ENCODE measurements at places on chromosomes 6 and 20.

GRCh38 chr6:62217866-62218265, 68.2 kb downstream of the KHDRBS2 start:
- no peak for DNase-seq

- no peak for DNase-seq
Observed at GRCh38 chr6:139080255-139080920, 51.8 kb downstream of the ABRACL start.

DNA sequence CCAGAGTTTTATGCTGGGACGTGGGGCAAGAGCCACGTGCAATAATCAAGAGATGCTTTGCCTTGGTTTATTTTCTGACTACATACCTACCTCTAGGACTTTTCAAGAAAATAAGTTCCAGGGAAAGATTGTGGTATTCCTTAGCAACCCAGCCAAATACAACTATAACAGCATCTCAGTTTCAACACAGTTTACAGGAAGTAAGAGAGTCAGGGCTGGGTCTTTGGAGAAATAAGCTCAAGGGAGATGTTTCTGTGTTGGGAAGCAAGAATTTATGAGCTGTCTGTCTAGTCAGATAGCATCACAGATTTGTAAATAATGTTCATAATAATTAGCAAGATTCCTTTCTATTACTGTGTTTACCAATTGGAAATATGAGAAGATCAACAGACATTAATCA, 35.1 kb downstream of the MAP3K5 start:
- DNase-seq = no peak

GRCh38 chr20:22805219-22805618, 220.8 kb upstream of the FOXA2 start:
- DNase-seq = peak; percentile 8

DNA sequence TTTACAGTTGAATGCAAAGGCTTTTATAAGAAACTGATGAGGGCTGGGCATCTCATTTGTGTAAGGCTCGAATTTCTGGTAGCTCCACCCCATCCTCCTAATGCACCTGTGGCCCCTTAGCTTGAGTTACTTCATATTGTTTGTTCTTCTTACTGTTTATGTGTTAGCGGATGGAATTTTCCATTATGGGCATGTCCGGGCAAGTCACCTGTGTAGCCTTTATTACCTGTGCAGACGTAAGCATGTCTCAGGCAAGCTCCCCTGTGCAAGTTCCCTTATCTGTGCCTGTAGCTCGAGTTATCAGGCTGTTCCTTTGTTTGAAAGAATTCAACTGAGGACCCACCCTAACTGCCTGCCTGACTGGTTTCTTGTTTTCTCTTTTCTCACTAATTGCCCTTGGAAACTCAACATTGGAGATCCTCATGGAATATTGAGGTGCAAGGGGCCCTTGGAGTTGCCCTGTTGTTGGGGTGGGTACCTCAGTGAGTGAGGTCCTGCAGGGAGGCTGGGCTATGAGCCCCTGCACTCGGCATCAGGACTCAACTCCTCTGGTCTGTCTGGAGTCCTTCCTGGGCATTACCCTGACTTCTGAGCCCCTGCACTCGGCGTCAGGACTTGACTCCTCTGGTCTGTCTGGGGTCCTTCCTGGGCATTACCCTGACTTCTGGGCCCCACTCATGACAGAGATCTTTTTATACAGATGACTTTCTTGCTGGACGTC, 207.9 kb upstream of the SULF2 start:
- DNase-seq = no peak

DNA sequence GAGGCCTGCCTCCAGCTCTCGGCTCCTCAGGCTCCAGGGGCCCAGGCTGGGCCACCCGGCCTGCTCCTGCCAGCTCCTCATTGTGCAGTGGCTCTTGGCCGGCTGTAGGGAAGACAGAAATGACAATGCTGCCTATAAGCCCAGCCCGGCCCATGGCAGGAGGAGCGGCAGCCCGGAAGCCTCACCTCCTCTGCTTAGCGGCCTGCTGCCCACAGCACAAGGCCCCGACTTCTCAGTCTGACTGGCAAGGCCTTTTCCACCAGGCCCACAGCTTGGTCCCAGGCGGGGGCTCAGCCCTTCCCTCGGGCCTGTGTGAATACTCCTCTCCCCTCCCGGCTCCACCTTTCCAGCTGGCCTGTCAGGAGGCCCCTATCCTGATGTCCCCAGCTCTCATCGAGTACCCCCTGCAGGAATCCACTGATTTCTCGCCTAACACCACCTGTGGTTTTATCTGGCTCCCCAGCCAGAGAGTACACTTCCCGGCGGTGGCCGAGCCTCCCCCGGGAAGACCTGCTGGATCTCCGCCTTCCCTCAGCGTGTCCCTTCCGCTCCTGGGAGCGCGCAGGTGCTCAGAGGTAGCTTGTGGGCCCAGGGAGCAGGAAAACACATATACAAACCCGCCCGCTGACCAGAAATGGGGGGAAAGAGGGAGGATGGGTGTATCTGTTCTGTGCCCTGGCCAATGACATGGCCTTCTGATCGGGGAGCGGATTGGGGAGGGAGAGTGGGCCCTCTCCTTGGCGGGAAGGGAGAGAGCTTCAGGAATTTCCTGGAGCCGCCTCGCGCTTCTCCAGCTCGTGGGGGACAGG, 963 bp downstream of the DDRGK1 start:
- DNase-seq = no peak

- no peak for DNase-seq
Observed at GRCh38 chr6:118586746-118587485, 38.8 kb downstream of the PLN start.

DNA sequence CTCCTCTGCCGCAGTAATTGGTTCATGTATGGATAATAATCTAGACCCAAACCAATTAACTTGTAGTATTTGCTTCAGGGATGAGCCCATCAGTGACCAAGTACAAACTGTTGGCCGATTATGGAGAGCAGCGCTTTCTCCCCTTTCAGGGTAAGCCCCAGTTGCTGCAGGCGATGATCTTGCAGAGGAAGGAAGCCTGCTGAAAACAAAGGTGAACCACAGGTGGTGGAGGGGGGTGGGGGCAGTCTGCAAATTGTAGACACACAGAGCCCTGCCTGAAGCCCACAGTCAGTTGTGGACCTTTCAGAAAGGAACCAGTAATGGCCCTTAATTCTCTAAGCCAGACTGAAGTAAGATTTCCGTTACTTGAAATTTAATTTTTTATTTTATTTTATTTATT, 167.9 kb upstream of the JARID2 start:
- DNase-seq = peak; percentile 67

DNA sequence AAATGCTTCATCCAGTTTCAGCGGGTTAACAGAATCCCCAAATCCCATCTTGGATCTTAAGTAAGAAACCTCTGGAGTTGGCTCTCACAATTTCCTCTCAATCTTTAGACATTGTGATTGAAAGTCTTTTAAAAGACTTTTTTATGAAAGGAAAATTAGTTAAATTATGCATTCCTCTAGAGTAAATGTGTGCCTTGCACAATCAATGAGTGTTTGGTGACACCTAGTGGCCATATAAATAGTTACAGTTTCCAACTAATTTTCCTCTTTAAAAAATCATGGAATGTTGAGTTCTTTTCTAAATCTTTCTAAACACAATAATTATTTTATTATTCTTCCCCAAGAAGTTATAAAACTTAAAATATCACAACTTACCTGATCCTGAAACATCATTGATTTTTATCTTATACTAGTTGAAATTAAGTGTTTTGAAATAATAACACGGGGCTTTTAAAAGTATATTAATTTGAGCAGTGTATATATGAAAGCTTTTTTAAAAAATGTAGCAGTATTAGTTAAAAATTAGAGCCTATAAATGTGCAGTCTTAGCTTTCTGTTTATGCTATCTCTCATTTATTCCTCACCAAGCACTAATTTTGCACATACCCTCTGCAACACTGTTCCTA, 66.4 kb downstream of the PKHD1 start:
- no peak for DNase-seq

- no peak for DNase-seq
Observed at GRCh38 chr6:11770546-11771466, 7.8 kb downstream of the ADTRP start.

DNA sequence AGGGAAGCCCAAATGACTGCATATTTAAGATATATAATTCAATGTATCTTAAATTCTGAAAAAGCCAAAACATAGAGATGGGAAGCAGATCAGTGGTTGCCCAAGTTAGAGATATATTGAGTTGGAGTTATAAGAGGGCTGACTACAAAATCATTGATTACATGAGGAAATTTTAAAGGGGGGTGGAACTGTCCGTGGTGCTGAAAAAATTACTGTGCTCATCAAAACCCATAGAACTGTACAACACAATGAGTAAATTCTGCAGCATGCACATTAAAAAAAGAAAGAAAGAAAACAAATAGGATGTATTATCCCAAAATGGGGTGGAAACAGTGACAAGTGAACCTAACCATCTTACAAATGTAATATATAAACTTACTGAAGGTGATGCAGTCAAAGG, 100.9 kb downstream of the FUT9 start:
- DNase-seq = no peak

DNA sequence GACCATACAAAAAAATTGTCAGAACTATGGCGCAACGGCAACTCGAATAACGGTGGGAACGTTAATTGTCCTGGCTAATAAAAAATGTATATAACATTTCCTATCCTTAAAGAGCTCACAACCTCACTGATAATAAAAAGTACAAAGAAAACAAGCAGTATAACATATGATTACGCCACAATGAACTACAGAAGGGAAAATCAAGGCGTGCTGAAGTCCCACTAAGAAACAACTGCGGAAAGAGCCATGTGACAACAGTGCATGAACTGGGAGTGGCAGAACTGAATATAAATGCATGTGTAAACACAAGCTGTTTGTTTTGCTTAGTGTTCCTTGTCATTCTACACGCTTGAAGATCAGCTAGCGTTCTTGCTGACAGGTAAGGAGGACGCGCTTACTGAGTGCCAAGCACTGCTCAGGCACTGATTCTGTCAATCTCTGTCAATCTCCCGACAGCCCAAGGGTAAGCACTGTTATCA, 466 bp upstream of the PSMB1 start:
- DNase-seq = no peak

- no peak for DNase-seq
Observed at GRCh38 chr6:3447005-3447404, 9.8 kb downstream of the SLC22A23 start.

DNA sequence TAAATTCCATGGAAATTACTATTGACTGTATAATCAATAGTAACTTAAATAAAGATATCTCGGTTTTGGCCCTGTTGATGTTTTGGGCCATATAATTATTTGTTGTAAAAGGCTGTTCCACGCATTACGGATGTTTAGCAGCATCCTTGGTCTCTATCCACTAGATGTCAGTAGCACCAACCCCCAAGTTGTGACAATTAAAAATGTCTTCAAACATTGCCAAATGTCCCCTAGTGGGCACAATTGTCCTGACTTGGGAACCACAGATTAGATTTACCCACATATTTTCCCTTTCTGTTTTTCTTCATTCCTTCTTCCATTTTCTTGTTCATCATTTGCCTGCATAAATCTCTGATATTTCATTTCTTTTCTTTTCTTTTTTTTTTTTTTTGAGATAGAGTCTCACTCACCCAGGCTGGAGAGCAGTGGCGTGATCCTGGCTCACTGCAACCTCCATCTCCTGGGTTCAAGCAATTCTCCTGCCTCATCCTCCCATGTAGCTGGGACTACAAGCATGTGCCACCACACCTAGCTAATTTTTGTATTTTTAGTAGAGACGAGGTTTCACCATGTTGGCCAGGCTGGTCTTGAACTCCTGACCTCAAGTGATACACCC, 13.6 kb upstream of the WFDC8 start:
- no peak for DNase-seq

- DNase-seq = no peak
Observed at GRCh38 chr6:128505603-128506002, 14.8 kb downstream of the PTPRK start.

DNA sequence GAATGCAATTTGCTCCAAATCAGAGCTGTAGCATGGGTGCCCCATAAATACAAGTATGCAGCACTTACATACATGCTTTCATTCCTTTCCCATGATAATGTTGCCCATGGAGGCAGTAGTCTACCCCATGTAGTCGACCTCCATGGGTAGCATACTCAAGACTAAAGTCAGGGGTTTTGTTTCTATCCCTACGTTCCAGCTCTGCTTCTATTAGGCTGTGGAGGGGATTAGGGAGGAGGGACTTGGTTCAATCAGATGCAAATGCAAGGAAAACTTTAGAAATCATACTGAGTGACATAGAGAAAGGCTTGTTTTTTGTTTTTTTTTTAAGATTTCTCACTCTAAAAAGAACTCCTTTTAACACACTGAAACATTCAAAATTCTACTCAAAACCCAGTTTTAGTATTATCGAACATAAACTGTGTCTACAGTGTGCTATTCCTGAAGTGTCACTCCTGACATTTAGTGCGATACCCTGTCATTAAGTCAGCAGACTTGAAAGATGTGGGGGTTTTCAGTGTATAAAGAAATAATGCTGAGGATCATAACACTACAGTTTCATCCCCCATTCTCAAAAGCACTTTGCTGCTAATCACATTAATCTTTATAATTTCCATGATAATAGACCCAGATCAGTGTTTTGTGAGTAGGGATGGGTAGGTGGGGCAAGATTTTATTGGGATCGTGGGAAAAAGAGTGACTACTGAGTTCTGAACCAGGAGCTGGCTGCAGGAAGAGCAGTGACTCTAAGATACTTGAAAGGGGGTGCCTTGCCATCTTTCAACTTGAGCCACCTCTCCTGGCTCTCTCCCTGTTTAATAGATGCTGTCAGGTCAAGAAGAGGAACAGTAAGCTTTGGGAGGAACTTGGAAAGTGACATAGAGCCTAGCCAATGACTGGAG, 40.4 kb upstream of the SCML4 start:
- no peak for DNase-seq

- no peak for DNase-seq
Observed at GRCh38 chr20:4626228-4626627, 95.5 kb upstream of the PRND start.

- no peak for DNase-seq
Observed at GRCh38 chr6:31776989-31777666, at the start of gene VWA7. VWA7 (minus strand) TSS chr6:31777328; CDS start chr6:31776779, 549 bp downstream.

GRCh38 chr20:49823152-49823847, 10.7 kb downstream of the SLC9A8 start:
- peak; percentile 81 for DNase-seq

GRCh38 chr6:43716099-43716498, 28.5 kb upstream of the MRPS18A start:
- no peak for DNase-seq

GRCh38 chr6:5132731-5133130, 47.6 kb downstream of the PPP1R3G start:
- no peak for DNase-seq

DNA sequence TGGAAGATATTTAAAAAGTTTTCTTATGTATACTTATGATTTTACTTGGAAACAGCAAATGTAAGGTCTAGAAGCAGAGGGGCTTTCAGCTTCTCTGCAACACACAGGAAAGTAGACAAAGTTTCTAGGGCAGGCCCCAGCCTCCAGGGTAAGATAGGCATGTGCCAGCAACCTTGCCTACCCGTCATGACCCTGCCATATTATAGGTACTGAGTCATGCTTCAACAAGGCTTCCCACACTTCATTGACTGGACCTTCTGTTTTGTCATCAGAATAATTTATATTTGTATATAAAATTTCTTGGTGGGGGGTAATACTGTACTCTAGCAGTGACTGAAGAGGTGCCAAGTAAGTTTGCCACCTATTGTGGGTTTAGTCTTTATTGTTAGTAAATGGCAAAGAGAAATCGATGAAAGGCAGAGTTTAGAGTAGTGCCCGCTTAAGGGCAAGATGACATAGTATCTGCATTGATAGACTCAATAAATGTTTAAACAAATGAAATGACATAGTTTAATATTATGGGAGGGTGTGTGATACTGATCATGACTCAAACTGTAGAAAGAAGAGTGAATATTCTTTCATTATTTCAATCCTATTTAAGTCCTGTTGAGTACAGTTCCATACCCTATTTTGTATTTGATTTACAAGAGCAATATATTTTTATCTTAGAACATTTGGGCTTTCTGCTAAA, 95.6 kb downstream of the JARID2 start:
- no peak for DNase-seq

- DNase-seq = no peak
Observed at GRCh38 chr6:39902786-39903465, 31.3 kb downstream of the MOCS1 start.
